ENCODE measurements at places on chromosomes 2 and 18. TPM values are rescaled to one million over a fixed set of nuclear protein-coding genes. Genes with fewer than 3 reads are reported as not detected.

The LYPD1 gene
- 99.6 TPM for polyA plus RNA-seq

The TUBB8B gene
- 0.58 TPM for polyA plus RNA-seq

The SGPP2 gene
- 21.7 TPM for polyA plus RNA-seq

The ESCO1 gene
- 26.8 TPM for polyA plus RNA-seq

The TEX44 gene
- polyA plus RNA-seq: not detected

The CD226 gene
- 4.1 TPM for polyA plus RNA-seq

The LYPD6 gene
- 15.9 TPM for polyA plus RNA-seq

The ASB1 gene
- 31.0 TPM for polyA plus RNA-seq

The MARCHF4 gene
- 0.15 TPM for polyA plus RNA-seq

The GPR39 gene
- polyA plus RNA-seq: 3.4 TPM

GRCh38 chr2:71379086-71379485 is 47.5 kb downstream of the ZNF638 start:
- no peak for DNase-seq

DNA sequence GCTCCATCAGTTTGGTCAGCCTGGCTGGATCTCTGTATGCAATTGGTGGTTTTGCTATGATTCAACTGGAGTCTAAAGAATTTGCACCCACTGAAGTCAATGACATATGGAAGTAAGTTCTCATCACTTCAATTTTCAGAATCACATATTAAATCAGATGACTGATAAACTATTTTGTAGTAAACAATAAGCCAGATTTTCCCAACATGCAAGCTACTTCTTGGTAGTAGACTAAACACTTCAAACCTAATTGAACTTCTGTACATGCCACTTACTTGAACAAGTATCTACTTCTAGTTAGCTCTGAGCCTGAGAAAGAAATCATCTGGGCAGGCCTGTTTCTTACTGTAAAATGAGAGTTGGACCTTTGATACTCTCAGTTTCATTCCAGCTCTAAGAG is 11.4 kb downstream of the KLHL41 start:
- DNase-seq: no peak

DNA sequence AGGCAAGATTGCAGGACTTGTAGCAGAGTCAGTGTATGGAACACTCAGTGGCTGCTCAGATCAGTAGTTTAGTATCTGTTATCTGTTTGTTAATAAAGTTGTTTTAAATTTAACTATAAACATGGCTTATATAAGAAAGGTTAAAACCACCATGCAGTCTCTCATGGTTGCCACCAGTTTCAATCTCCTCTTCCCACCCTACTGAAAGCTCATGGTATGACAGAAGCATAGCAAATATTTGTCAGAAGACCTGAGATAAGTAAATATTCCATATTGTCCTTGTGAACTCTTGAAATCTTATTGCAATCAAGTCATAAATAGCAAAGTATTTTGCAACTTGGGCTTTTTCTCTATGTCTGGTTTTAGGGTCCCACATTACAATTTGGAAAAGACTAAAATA is 2.1 kb upstream of the COL5A2 start:
- DNase-seq: no peak

DNA sequence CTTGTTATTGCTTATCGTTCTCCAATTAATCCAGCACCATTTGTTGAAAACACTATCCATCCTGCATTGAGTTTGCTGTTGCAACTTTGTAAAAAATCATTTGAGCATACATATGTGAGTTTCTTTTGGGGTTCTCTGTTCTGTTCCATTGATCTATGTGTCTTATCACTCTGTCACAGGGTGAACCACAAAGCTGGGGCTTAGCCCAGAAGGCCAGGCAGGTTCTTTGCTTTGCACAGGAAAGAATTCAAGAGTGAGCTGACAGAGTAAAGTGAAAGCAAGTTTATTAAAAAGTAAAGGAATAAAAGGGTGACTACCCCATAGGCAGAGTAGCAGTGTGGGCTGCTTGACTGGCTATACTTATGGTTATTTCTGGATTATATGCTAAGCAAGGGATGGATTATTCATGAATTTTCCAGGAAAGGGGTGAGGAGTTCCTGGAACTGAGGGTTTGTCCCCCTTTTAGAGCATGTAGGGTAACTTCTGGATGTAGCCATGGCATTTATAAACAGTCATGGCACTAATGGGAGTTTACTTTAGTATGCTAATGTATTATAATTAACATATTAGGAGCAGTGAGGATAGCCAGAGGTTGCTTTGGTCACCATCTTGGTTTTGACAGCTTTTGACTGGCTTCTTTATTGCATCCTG is 46.8 kb downstream of the RNF138 start:
- no peak for DNase-seq

GRCh38 chr2:58918141-58918540 is 677.0 kb upstream of the FANCL start:
- DNase-seq: no peak

- DNase-seq: peak; percentile 18
Observed at GRCh38 chr2:188623995-188624643, 332.4 kb downstream of the GULP1 start.

DNA sequence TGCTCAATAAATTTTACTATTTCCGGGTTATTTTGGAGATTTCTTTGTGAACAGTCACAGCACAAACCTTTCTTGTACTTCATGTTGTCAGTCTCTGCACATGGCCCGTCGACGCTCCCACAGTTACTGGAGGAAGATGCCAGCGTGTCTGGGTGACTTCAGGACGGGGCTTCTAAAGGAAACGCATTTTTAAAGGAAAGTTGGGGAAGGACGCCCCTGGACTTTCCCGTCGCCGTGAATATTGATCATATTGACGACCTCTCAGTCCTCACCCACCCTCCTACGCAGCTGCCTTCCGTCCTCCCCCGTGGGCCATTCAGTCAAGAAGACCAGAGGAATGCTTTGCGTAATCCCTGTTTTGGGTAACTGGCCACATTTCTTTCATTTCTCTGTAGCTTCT is 71.1 kb upstream of the SNTG2 start:
- DNase-seq: no peak

- no peak for DNase-seq
Observed at GRCh38 chr2:65349863-65350262, 82.5 kb downstream of the SPRED2 start.

DNA sequence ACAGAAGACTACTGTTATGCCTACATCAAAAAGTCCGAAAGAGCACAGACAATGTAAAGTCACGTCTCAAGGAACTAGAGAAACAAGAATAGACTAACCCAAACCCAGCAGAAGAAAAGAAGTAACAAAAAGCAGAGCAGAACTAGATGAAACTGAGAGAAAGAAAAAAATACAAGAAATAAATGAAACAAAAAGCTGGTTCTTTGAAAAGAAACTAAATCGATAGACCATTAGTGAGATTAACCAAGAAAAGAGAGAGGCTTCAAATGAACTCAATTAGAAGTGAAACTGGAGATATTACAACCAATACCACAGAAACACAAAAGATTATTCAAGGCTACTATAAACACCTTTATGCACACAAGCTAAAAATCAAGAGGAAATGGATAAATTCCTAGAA is 271.8 kb downstream of the MBD2 start:
- DNase-seq: no peak

DNA sequence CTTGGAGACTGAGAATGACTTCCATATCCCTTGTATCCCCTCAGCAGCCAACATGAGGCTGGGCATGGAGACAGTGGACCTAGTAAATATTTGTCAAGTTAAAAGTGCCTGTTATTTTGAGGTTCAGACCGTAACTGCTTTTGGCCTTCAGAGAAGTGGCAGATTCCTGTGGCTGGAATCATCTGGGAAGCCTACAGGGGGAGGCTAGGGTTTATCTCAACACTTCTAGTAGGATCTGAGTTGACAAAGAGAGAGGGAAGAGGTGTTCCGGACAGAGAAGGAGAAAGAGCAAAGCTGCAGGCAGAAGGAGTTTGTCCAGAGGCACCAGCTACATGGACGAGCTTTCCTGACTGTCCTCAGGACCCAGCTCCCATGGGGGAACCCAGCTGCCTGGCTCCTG is 27.0 kb downstream of the SLC14A2 start:
- no peak for DNase-seq

DNA sequence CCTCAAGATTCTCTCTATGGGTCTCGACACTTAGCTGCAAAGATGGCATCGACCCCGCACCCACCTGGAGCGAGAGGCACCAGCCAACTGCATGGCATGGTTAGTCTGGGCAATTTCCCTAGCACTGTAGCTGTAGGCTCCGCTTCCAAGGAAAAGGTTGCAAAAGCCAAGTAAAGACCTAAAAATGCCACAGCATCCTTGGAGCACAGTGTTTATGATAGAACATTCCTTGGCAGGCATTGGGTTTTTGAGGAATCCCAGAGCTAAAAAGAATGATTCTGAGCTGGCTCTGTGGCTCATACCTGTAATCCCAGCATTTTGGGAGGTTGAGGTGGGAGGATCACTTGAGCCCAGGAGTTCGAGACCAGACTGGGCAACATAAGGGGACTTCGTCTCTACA is 22.9 kb downstream of the QPCT start:
- no peak for DNase-seq

DNA sequence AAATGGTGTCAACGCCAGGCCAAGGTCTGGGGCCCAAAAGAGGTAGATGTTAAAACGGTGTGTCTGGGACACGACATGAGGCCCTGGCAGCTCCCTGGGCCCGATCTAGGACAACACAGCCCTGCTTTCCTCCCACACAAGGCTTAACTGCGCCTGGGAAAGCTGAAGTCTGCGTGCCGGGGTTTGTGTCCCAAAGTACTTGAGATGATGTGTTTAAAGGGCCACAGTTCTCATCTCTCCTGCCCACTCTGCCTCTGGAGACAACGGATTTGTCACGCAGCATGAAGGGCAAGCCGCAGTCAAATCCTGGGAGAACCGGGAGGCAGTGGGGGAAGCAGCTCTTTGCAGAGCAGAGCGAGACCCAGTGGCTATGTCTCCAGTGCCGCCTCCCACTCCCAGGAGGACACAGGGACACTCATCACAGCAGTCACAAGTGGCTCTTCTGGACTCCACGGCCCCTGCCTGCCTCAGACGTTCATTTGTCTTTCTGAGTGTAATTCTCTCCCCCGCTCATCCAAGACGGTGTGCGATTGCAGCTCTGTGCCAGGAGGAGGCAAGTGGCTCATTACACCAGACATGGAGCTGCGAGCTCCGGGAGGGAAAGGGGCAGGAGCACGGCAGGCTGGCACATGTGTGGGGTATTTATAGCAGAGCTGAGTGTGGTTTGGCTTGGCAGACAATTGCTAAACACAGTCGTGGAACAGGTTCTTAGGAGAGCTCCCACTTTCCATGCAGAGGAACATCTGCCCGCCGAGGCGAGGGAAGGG is 57.7 kb upstream of the SEMA4C start:
- DNase-seq: no peak

DNA sequence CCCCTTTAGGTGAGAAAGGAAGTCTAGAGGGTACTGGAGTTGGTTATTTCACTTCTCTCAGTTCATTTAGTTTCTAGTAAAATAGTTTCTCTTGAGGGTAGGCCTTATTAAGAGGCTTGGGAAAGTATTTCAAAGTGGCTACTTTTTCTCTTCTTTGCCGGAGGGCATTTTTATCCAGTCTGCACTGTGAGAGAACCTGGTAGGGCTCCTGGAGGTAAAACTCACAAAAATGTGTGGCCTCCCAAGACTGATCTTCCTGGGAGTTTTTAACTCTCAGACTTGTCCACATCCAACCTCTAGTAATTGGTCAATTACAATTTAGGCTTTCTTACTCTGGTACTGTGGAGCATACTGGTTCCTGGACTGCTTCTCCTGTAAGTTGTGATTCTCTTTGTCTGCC is 28.0 kb downstream of the EHBP1 start:
- no peak for DNase-seq

- no peak for DNase-seq
Observed at GRCh38 chr18:13437796-13438506, 219.4 kb downstream of the LDLRAD4 start.

DNA sequence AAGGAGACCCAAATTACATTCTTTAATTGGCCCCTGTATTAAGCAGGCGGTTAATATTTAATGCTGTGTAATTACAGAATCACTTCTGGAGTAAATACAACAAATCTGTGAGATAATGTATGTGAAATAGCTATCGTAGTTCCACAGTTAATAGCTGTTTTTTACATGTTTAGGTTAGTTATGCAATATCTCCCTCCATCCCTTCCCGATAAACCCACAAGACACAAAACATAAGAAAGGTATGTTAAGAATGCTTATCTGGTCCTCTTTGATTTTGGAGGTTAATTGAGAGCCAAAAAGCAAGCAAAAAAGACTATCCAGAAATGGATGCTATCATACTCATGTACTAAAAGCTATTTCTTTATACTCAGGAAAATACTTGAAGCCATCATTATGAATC is 49.1 kb downstream of the ZNF638 start:
- no peak for DNase-seq

DNA sequence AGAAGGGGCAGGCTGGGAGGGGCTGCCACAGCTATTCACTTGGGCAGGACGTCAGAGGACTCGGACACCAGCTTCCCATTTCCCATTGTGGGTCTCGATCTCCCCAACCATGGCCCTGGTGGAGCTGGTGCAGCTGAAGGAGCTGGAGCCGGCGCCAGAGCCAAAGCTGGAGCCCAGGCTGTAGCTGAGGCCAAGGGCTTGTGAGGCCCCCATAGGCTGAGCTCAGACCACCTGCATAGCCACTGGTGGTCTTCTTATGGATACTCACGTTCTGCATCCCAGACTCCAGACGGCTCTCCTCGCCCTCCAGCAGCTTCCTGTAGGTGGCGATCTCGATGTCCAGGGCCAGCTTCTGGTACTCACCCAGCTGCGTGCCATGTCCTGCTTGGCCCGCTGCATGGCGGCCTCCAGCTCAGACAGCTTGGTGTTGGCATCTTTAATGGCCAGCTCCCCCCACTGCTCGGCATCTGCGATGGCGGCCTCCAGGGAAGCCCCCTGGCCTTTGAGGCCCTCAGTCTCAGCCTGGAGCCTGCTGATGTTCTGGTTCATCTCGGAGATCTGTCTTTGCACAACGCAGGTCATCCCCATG is 6.0 kb upstream of the CDK5R2 start:
- no peak for DNase-seq

DNA sequence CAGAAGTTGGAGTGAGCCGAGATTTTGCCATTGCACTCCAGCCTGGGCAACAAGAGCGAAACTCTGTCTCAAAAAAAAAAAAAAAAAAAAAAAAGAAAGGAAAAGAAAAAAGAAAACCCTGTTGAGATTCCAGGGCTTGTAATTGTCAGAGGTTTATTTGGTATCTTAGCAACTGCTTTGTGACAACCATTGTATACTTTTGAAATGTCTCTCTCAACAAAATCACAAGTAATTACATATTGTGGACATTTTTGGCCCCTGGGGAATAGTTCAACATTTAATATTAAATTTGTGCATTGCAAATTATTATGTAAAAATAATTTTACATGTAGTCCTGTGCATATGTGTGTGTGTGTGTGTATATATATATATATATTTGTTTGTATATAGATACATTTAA is 270.8 kb downstream of the GALNT13 start:
- DNase-seq: no peak

- no peak for DNase-seq
Observed at GRCh38 chr18:62723666-62724281, 8.4 kb downstream of the PHLPP1 start.

DNA sequence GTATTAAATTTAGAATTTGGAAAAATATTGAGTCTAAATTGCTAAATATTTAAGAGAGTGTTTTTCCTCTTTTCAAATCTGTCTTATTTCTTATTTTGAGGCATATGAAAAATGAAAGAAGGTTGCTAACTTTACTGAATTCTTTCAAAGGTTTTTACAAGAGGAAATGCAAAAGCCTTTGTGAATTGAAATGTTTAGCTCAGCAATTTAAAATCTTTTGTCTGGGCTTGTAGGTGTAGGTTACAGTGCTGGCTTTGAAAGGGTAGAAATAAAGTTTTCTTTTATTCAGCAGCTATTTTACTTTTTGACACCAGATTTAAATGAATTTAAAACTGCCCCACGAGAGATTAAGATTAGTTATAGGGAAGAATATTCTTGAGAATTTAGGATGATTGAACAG is 192.0 kb downstream of the CDH7 start:
- DNase-seq: no peak

- no peak for DNase-seq
Observed at GRCh38 chr2:114784890-114785583, 342.6 kb downstream of the DPP10 start.

Data from right renal pelvis (tissue), 4 donors.